ENCODE measurements at places on chromosomes 3 and 15.

GRCh38 chr3:39126532-39127071, 19.1 kb downstream of the TTC21A start:
- peak; percentile 21 for DNase-seq

DNA sequence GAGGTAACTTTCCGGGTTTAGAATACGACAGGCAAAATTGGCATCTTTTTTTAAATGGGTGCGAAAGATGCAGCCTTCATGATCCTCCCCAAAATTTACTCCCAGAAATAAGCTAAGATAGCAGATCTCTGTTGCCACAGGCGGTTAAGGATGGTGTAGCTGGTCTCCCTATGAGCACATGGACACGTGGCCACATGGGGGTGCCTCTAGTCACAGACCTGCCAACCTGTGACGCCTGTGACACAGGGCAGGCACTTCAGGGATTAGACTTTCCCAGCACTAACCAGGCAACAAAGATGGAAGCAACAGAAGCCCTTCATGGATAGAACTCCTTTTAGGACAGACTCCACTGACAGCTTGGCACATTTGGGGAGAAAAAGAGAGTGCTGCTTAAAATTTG, 320.3 kb downstream of the THSD4 start:
- DNase-seq: no peak

DNA sequence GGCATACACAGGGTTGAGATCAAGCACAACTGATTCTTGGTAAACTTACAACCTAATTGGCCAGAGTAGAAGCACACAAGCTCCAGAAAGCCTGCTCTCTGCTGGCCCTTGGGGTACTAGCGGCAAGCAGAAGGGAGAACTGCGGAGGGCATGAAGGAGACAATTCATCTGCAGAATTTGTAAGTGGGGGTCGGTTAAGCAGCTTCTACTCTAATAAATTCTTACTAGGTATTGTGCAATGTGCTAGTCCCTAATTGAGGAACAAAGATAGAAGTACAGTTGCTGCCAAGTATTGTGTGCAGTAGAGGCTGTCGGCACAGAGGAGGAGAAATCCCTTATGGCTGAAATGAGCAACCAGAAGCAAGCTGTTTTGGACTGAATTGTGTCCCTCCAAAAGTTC, 91.2 kb upstream of the VEPH1 start:
- no peak for DNase-seq

DNA sequence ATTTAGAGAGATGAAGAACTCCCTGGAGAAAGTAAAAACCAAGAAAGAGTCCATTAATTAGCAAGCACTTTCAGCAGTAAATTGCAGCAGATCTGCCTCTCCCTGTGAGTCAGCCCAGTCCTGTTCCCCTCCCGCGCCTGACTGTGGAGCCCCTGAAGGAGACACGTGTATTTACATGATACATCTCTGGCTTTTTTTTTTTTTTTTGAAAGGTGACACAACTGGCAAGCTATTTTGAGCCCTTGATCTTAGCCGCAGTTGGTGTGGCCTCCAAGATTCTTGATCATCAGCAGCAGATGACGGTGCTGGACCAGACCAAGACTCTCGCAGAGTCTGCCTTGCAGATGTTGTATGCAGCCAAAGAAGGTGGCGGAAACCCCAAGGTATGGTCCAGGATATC, 271.8 kb upstream of the TPM1 start:
- DNase-seq: no peak

GRCh38 chr15:74884428-74885223, 5.2 kb upstream of the MPI start:
- DNase-seq: no peak

GRCh38 chr3:9196020-9196419, 53.4 kb downstream of the SRGAP3 start:
- DNase-seq: no peak

GRCh38 chr3:173584093-173584837, 186.7 kb downstream of the NLGN1 start:
- DNase-seq: no peak

- no peak for DNase-seq
These were observed 16.7 kb upstream of the SLC7A14 start for GRCh38 chr3:170602556-170602955.

- DNase-seq: no peak
These were observed 167.3 kb downstream of the XXYLT1 start for GRCh38 chr3:195103623-195104022.

DNA sequence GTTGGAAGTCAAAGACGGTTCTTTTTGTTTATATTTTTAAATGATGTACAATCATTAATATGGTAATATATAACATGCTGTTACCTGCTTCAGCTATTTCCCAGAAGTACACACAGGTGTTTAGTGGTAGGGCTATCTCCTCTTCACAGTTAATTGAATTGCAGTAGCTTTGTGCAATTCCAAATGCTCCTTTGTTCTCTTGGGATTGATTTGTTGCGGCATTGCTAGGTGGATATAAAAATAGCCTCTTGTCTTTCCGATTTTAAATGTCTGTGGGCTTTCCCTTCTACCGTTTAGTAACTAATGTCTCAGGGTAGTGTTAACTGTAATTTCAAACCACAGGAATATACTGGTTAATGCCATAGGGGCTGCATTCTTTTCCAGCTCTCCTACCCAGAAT, 307.6 kb upstream of the SLITRK3 start:
- DNase-seq: no peak
